Activated naive CD4-positive, alpha-beta T cell treated with anti-CD3 and anti-CD28 coated beads, Interleukin-2, amount 10 ng/mL, durations not matched to agents 7 days and 5 days (primary cell): ENCODE measurements at places on chromosomes 4 and X.
A peak's percentile ranks its signal among the peaks of the same experiment; 100 is the strongest.

GRCh38 chr4:39022241-39022640 is 10.0 kb downstream of the TMEM156 start:
- no peak for DNase-seq

- peak; percentile 46 for DNase-seq
These were observed 55.5 kb upstream of the FBXW7 start for GRCh38 chr4:152591396-152591795.

DNA sequence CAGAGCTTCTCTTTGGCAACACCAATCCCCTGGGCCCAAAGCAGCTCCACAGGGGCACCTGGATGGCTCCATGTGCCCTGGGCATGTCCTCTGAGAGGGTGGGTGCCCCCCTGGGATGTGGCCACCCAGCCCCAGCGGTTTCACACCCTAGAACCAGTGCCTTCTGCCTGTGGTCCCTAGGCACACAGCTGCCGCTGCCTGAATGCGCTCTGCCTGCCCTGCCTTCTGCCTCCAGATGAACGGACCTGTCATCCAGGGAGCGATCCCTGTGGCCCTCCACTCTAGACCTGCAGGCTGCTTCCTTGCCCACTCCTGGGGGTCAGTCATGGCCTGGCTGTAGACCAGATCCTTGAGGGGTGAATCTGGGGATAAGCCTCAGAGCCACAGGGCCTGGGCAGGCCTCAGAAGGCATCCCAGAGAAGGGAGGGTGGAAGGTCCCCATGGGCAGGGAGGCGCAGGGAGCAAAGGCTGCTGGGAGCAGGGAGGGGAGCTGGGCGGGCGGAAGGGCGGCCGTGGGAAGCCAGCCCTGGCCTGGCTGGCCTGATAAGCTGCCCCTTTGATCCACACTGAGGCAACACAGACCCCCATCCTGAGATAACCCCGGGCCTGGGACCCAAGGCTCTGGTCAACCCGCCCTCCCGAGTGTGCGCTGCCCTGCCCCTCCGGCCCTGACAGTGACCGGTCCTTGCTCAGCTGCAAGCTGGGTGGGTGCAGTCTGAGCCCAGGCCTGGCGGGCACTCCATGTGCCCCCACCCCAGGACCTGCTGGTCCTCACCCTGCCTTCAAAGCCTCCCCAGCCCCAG is 8.1 kb upstream of the FGFR3 start:
- DNase-seq = no peak

DNA sequence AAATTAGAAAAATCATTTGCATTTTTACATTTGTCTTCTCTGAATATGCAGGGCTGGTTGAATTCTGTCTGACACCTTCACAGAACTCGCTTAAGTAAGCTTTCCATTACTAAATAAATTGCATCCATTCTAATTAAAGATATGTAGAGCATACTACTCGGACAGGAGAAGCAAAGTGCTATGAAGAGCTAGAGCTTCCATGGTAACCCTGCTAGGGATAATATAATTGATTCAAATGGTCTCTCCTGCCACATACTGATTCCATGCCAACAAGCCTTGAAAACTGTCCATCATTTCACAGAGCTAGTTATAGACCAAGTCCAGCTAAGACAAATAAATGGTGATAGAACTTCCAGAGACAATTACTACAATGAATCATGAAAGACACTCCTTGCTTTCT is 571.5 kb downstream of the KCNIP4 start:
- DNase-seq = no peak

DNA sequence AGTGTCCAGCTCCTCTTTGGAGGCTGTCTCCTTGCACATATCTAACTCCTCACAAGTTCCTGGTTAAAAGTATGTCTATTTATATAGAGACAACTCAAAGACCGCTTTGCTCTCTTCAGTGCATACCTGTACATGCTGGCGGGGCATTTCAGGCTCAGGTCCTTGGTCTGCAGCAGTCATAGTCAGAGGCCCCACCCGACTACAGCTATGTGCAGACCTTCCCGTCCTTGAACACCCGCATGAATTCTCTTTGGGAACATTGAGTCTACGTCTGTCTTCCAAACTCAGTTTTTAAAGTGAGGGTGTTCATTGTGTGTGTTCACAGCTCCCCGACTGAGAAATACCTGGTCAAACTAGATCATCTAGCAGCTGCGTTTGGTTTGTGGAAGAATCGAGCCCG is 4.2 kb downstream of the BCOR start:
- DNase-seq = no peak

DNA sequence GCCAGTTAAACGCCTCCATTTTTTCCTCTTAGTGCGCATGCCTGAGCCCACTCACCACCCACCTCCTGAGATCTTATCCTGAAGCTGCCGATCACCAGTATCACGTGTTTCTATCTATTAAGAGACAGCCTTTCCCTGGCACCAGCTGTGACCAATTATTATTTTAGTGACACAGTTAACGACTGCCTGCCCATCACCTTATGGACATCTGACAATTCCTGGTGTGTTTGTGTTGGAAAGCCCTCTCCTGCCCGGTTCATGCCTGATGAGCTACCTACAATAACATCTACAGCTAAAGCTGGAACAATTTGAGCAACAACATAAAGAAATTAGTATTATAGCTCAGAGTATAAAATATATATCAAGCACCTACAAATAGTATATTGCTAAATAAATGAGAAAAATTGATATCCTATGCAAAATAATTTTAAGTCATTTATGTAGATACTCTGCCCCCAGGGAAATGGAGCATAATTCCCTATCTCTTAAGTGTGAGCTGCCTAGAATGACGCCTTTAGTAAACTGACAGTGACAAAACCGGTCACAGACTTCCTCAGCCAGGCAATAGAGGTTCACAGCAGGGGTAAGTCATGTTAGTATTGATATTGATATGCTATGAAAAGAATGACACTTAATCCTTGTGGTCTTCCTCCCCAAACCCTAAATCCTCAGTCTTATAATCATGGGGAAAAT is 862.2 kb downstream of the TRAM1L1 start:
- no peak for DNase-seq
